Activated CD8-positive, alpha-beta memory T cell treated with anti-CD3 and anti-CD28 coated beads for 1 hour (primary cell): ENCODE measurements at places on chromosomes 7 and 10.

DNA sequence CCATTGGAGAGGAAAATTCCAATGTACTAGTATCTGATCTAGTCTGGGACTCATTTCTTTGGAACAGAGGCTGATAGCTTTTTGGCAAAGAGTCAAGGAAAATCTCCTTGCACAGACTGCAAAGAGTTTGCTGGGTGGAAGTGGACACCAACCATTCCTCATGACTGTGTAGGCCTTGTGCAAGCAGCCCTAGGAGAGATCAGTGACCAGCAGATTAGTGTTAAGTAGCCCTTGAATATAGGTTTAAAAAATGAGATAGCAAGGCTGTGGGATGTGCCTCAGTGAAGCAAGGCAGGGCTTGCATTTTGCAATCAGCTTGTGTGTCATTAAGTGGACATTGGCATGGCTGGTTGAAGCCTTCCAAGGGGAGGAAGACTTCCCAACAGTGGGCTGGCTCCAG lies 341.6 kb downstream of the PLXNA4 start:
- DNase-seq, result no peak

- DNase-seq, result no peak
These were observed 94.2 kb downstream of the CD36 start for GRCh38 chr7:80732630-80733029.

DNA sequence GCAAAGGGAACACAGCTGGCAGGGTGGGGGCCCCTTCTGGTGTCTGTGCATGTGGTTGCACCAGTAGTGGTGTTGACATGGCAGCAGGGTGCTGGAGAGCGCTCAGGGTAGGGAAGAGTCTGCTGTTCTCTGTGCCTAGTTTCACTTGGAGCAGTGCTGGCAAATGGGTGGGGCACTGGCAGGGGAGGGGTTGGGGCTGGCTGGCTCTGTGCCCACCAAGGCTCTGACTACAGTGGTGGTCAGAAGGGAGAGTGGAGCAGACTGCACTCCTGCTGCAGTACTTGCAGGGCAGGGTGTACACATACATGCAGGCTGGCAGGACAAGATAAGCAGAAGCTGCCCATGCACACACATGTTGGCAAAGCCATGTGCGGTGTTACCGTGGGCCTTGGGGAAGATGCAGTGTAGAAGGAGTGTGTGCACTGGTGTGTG lies 18.2 kb downstream of the FAM25A start:
- no peak for DNase-seq

DNA sequence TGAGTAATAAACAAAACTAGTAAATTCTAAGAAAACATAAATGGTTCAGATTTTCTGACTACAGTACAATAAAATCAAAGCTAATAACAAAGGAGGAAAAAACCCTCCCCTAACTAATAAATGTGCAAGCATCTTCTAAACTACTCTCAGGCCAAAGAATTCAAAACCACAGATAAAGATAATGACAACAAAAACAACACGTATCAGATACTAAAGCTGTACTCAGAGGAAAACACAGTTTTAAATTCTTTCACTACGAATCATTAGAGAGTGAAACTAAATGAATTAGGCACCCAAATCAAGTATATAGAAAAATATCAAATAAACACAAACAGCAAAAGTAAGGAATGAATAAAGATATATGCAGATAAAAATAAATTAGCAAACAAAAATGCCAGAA lies 200.9 kb downstream of the TEX36 start:
- no peak for DNase-seq

- no peak for DNase-seq
These were observed 572 bp downstream of the ATP5MF start for GRCh38 chr7:99465421-99465768.

DNA sequence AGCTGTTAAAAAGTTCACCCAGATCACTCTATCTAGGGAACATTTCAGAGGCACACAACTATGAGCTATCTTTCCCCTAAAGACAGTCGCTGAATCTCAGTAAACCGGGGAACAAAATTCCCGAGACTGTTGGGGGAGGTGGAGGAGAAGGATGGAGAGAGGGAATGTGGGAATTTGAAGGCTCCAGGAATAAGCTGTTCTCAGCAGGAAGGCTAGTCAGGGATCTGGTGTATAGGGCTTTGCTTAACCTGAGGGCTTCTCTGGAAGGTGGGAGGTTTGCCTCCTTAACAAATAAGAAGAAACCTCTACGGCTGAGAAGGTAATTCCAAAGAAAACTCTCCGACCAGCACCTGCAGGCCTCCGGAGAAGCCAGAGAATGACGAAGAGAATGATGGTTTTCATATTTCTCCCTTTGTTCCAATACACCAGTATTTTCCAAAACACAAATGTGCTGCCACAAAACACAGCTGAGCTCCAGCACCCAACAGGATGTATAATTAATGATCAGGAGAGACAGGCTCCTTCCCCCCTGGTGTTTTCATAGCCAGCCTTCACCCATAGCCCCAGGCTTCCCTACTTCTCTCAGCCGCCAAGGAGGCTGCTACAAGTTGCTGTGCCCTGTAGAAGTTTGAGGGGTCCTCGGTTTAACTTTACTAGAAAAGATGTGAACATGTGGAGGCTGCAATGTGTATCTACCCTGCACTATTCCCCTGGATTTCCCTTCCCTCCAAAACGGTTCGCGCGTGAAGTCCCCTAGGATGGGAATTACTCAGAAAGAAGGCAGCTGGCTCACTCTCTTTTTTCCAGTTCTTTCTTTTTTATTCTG lies 2.0 kb downstream of the KCNMA1 start:
- DNase-seq, result no peak

DNA sequence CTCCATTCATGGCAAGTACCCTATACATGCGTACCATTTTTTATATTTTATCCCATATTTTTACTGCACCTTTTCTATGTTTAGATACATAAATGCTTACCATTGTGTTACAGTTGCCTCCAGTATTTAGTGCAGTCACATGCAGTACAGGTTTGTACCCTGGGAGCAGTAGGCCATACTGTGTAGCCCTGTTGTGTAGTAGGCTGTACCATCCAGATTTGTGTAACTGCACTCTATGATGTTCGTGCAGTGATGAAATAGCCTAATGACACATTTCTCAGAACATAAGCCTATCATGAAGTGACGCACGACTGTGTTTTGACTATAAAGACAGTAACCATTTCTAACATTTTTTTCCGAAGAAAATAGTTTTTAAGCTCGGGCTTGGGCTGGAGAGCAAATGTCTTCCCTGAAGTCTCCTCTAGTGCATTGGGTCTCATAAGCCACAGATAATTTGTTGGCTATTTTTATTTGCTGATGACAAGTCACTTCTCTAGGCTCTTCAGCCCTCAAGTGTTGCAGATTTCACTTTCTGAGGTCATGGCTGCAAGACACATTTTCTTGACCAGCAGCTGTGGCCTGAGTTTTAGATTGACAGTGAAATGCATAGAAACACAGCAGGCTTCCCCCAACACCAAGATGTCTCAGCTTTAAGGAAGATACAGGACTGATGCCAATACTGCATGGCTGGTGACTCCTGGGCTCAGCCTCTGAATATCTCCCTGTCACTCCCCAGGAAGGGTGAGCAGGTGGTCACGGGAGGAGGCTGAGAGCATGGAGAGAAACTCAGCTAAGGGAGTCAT lies 26.9 kb downstream of the EPDR1 start:
- no peak for DNase-seq

- DNase-seq, result no peak
These were observed 88.1 kb downstream of the SEPTIN14 start for GRCh38 chr7:55774327-55775050.

GRCh38 chr10:95841661-95842498 lies 65.9 kb upstream of the CC2D2B start:
- DNase-seq, result no peak

DNA sequence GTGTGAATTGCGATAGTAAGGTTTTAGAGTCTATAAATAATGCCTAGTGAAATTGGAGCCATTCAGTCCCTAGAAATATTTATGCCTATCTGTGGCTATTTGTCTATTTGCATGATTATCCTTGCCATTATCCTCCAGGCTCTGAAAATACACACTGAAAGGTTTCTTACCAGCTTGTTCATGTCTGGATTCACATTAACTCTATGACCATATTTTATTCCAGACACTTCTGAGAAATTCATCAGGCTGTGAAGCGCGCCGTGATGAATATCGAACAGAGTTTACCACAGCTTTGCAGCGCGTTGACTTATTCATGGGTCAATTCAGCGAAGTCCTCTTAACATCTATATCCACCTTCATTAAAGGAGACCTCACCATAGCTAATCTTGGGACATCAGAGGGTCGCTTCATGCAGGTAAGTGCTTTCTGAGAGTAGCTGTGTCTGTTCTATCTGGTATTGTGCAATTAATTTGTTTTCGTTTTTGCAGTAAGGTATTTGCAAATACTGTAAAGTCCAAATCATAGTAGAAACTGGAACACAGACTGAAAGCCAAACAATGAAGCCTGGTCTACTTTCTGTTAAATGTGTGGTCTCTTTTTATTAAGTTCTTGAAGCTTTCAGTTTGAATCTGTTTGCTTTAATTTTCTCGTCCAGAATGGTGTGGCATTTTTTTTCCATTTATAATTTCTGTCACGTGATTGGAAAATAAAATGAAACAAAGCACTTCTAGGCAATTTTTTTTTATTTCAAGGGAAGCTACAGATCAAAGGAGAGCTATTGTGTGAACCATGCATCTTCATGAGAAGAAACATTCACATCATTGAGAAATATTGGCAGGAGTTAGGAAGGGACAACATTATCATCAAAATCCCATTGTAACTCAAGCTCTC lies 59.7 kb downstream of the MET start:
- no peak for DNase-seq

- DNase-seq, result peak; percentile 53
These were observed 2.6 kb downstream of the MRPS33 start for GRCh38 chr7:141012044-141012685.

DNA sequence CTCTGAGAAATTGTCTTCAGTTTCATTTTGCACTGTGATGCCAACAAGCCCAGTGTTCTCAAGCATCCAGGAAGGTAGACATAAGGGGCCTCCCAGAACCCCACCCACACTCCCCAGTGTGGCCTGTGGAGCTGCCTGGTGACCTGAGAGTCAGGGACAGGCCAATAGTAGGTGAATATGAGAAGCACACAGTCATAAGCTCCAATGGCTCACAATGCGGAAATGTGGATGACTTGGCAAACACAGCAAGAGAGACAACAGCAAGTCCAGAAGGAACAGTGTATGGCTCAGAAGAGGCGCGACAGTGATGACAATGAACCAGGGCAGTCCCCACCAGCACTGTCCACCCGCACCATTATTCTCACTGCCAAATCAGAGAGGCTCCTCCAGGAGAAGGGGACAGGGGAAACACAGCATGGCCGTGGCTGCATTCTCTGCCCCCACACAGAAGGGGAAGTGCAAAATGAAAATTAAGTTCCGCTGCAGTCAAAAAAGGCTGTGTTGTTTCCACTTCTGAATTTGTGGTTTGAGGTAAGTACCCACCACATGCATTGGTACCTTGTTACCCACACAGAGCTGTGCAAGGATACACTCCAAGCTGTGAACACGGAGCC lies 419.8 kb downstream of the GRID1 start:
- no peak for DNase-seq

DNA sequence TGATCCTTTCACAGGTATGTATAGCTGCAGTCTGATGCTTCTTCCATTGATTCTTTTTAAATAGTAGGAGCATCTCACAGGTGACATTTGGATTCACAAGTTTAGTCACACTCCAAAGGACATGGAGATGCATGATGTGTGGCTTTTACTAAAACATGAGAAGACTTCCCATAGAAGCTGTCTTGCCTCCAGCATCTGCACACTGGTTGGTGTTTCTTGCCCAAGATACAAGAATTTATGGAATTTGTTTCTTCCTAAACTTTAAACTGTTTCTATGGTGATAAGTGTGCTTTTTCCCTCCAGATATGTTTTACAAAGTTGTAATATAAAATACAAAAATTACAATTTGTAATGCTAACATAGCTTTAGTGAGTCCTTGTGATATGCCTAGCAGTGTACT lies 24.2 kb downstream of the ADIRF start:
- DNase-seq, result no peak

- DNase-seq, result no peak
These were observed 17.9 kb downstream of the COL28A1 start for GRCh38 chr7:7517754-7518153.

GRCh38 chr10:22824984-22825383 lies 102.9 kb upstream of the ARMC3 start:
- no peak for DNase-seq

- no peak for DNase-seq
These were observed 31.8 kb upstream of the VPS41 start for GRCh38 chr7:38940774-38941173.

- no peak for DNase-seq
These were observed 17.1 kb upstream of the HK1 start for GRCh38 chr10:69261184-69261583.

- DNase-seq, result no peak
These were observed 243.5 kb upstream of the ZNF32 start for GRCh38 chr10:43892062-43892770.

- DNase-seq, result no peak
These were observed 107.7 kb upstream of the TMEM168 start for GRCh38 chr7:112897839-112898431.

- DNase-seq, result no peak
These were observed 663.2 kb upstream of the ANKRD30A start for GRCh38 chr10:36462194-36462593.

GRCh38 chr7:120475994-120476393 lies 203.0 kb downstream of the KCND2 start:
- no peak for DNase-seq

- no peak for DNase-seq
These were observed 14.4 kb upstream of the WBP1L start for GRCh38 chr10:102729029-102730026.

DNA sequence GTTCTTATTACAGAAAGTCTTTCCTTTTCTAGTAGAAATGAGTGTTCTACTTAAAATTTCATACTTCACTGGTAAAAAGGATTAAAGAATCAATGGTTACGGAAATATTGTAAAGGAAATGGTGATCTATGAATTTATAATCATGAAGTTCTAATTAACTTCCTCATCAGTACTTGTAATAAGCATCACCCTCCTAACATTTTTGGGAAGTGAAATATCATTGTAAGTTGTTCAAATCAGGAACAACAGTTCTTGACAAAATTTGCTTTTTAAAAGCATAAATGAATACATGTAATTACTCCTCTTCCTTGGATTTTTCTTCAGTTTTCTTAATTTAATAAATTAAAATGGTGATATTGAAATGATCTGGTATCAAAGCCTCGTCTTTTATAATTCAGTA lies 5.6 kb upstream of the PCGF5 start:
- DNase-seq, result no peak

DNA sequence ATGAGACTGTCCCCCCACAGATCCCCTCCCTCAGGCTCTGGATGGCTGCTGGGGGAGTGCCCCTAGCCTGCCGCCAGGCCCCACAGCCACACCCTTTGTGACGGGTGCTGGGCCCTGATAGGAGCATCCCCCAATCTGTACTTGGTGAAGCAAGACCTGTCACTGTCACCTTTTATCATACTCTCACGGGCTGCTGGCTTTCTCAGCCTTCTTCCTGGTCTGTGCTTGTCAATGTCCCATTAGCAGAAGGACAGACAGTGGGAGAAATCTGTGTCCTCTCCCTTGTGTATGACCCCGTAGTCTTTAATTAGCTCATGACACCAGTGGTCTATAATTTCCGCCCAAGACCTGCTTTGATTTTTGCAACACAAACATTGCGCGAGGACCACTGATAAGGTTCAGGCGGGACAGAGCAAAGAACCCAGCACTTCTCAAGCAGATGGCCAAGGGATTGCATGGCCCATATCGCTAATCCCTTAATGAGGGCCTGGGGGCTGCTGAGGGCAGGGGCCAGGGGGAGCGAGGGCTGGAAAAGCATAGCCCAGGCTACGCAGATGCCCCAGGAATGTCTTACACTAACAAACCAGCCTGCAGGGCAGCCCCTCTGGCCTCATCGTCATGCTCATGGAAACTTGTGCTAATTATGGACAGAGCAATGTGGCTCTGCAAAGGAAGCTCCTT lies 127.8 kb downstream of the PTPN20 start:
- DNase-seq, result no peak

- no peak for DNase-seq
These were observed 38.9 kb upstream of the YAE1 start for GRCh38 chr7:39527296-39527695.
